ENCODE measurements at places on chromosomes 13 and 19.

GRCh38 chr19:42552086-42553065 is 24.1 kb upstream of the CEACAM1 start:
- DNase-seq: no peak

DNA sequence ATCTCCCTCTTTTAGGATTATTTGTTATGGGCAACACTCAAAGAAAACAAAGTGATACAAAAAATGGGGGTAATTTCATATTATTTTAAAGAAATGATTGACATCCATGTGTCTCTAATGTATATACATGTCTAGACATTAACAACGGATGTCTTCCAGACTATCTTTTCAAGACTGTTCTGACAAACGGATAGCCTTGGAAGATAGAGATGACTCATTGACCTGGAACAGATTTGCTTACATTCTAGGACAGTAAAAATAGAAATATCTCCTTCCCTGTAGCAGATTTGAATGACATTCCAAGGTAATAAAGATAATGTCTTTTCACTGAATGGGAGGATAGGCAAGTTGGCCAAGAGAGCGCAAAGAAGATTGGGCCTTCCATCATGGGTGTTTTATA is 26.2 kb upstream of the SLITRK6 start:
- DNase-seq: no peak

DNA sequence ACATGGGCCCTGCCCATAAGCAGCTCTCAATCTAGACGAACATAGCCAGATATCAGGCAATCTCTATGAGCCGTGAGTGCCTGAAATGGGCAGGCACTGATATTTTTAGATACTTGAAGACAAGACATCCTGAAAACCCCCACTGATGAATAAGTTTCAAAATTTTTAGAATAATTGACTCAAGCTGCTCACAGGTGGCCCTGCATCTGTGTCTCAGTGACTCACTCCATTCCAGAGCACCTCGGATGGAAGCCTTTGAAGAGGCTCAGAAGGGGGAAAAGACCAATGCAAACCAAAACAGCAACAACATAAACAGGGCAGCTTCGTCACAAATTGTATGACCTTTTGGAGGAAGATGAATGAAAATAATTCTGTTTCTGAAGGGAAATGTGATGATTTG is 42.8 kb upstream of the SLC46A3 start:
- no peak for DNase-seq

- DNase-seq: peak; percentile 71
Observed at GRCh38 chr19:48991873-48992580, 1.1 kb downstream of the GYS1 start.

- DNase-seq: no peak
Observed at GRCh38 chr19:48367855-48368254, 3.7 kb downstream of the SYNGR4 start.

GRCh38 chr19:35155441-35155840 is 906 bp downstream of the FXYD5 start:
- no peak for DNase-seq

DNA sequence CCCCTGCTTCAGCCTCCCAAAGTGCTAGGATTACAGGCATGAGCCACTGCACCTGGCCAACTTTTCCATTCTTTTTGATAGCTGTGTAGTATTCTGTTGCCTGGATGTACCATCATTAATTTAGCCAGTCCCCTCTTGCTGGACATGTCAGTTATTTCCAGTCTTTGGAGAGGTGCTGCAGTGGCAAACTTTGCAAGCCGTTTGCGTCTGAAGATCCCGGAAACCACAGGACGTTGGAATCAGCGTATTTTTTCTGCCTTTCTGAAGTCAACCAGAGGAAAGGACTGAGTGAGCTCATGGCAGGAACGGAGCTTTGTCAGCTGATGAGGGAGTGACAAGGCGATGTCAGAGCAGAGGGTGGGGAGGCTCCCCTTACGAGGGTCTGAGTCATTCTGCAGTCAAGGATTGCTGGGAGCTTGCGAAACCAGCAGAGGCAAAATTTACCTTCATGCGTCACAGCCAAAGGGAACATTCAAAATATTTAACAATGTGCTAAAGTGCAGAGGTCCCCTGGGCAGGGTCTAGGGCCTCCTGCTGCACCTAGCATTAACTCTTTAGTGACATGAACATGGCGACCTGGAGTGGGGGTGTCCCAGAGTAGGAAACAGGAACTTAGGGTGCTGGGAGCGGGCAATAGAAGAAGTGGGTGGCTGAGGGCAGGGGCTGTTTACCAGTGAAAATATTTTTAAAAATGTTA is 5.6 kb downstream of the C5AR1 start:
- peak; percentile 27 for DNase-seq
